Activated T-helper 2 cell treated with anti-CD3 and anti-CD28 coated beads, Interferon-gamma antibody, Interleukin-2, Interleukin-4, amounts not matched to agents 10 μg/mL and 5 μg/mL and 100 μg/mL, durations not matched to agents 14 hours and 24 hours and 36 hours (primary cell): ENCODE measurements at places on chromosomes 7 and 10. TPM values are rescaled to one million over a fixed set of nuclear protein-coding genes. Genes with fewer than 3 reads are reported as not detected.
A peak's percentile ranks its signal among the peaks of the same experiment; 100 is the strongest.

DNA sequence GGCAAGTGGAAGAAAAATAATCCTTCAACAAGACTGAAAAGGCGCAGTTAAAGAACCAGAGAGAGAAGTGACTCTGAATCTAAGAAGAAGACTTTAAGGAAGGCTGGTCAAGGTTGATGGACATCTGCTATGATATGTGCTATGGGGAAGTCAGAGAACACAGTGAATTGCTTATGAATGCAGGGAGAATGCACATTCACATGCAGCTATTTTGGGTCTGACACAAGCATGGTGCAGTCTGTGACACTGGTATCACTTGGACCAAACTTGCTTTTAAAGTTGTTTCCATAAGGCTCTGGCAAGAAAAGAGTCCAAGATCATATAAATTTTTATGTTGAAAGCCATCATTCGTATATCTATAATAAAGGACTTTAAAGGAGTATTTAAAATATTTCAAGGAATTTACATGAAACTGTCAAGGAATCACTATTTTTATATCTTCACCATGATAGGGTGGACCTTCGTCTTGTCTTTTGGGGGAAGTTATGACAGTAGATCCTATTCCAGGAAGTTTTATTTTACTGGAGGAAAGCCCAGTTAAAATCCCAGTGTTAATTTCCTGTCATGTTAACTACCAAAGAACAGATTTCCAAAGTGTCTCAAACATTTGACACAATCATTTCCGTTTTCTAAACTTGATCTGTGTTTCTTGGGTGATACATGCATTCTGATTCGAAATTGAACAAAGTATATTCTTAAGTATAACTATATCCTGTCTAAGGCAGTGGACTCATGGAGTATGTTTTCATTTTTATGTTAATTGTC, 239.6 kb downstream of the SDK1 start:
- DNase-seq, result no peak

- no peak for DNase-seq
Observed at GRCh38 chr10:128337860-128338378, 211.7 kb upstream of the MKI67 start.

DNA sequence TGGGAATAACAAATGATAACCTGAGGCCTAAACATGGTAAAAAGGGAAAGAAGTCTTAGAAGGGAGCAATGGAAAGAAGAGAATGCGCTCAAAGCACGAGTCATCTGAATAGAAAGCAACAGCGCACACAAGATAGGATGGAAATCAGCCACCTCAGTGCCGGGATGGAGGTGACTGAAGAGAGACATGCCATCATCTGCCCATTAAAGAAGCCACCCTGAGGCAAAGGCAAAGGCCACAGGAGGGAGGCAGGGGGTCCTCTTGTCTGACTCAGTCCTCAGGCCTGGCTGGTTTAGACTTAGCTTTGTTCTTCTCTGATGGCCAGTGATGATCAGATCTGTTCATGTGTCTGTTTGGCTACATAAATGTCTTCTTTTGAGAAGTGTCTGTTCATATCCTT, 180.6 kb downstream of the CHCHD3 start:
- no peak for DNase-seq

GRCh38 chr10:59672150-59672875, 37.3 kb downstream of the SLC16A9 start:
- no peak for DNase-seq

MXI1 gene
- total RNA-seq, result 12.2 and 14.6 TPM in 2 replicates

- DNase-seq, result no peak
Observed at GRCh38 chr7:37065779-37066271, 341.5 kb upstream of the AOAH start.

NUTM2B gene
- 0.59 and 1.1 TPM in 2 replicates for total RNA-seq

GRCh38 chr7:38410056-38410455, 136.6 kb upstream of the TARP start:
- DNase-seq, result no peak

- no peak for DNase-seq
Observed at GRCh38 chr10:99345350-99345749, 16.2 kb downstream of the CNNM1 start.

- DNase-seq, result peak; percentile 33
Observed at GRCh38 chr10:30433306-30433729, 666 bp upstream of the MAP3K8 start.

- DNase-seq, result no peak
Observed at GRCh38 chr7:135775230-135775629, 26.6 kb upstream of the FAM180A start.

DNA sequence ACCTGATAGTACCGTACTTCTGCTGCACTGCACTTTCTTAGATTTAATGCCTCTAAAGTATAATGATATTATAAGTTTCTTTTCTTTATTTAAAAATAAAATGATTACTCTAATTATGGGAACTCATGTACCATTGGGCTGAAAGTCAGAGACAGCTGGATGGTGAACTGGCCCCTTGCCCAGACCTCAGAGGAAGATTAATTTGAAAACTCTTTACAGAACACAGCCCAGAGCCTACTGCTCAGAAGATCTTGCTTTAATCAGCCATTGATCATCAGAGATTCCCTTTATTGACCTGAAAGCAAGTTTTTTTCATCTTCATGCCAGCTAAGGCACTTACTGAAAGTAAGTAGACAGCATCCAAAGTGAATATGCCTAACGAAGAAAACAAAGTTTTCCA, 341.7 kb downstream of the GFRA1 start:
- DNase-seq, result no peak
